Right hindlimb (tissue), 1 donor: ENCODE measurements at places on chromosomes 2 and 18.

GRCh38 chr2:96317584-96317997 lies 7.5 kb upstream of the ITPRIPL1 start:
- no peak for DNase-seq

GRCh38 chr2:235027558-235028214 lies 75.9 kb downstream of the SH3BP4 start:
- DNase-seq, result no peak

DNA sequence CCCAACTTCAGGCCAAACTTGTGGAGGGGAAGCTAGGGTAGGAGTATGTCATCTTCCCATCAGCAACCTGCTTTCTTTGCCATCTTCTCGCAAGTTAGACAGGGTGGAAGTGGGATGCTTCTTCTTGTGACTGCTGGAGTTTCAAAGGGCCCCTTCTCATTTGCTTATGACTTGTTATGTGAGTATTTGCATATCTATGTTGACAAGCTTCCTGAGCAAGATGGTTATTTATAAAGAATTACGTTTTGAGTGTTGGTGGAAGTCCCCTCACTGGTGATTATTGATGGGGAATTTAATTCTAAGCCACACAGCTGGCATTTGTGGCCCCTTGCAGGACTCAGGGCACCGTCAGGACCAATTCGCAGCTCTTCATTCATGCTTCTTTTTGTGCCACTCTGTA lies 791.0 kb downstream of the LRRTM4 start:
- DNase-seq, result no peak

DNA sequence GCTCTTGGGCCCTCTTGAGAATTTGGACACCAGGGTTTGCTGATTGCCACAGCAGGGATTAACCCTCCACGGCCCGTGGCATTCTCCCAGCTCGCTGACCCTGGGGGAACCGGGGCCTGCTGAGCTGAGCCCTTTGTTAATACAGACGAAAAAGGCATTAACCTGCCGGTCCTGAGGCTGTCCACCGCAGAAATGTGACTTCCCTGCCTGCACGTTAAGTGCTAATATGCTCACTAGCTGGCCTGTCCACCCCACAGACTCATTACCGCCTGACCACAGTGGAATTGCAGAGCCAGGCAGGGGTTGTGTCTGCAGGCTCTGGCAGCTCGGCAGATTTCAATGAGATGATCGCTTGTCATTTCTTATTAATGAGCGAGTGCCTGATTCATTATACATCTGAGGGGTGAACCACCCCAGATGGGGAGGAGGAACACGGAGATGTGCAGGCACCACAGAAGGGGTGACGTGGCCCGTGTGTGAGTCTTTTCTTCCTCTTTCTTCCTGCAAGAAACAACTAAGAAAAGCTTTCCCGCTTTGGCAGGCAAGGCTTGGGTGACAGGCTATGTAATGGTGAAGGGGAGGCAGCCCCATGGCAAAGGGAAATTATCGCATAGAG lies 126.0 kb downstream of the GLI2 start:
- peak; percentile 14 for DNase-seq

DNA sequence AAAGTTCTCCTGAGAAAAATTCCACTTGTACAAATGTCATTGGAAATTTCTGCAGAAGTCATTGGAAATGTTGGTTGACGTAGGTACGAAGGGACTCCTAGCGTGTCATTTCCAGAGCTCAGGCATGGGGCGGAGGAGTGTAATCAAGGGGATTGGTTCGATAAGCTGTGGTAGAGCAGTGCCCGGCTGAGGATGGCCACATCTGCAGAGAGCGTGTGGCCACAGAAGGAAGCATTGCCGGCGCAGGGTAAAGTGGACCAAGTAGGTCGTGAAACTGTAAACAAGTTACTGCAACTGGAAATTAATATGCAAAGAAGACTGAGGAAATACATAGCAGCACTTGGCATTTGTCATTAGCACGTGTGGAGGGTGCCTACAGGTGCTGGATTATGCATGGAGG lies 101.8 kb downstream of the DGKD start:
- DNase-seq, result no peak

- no peak for DNase-seq
Measured at GRCh38 chr18:8040021-8040420, 472.9 kb downstream of the PTPRM start.

- no peak for DNase-seq
Measured at GRCh38 chr18:6476880-6477279, 62.2 kb upstream of the L3MBTL4 start.

- DNase-seq, result no peak
Measured at GRCh38 chr2:176680916-176681516, 411.8 kb downstream of the MTX2 start.

GRCh38 chr2:128367601-128368359 lies 49.1 kb upstream of the HS6ST1 start:
- DNase-seq, result no peak

- DNase-seq, result no peak
Measured at GRCh38 chr2:176710657-176711186, 441.5 kb downstream of the MTX2 start.

DNA sequence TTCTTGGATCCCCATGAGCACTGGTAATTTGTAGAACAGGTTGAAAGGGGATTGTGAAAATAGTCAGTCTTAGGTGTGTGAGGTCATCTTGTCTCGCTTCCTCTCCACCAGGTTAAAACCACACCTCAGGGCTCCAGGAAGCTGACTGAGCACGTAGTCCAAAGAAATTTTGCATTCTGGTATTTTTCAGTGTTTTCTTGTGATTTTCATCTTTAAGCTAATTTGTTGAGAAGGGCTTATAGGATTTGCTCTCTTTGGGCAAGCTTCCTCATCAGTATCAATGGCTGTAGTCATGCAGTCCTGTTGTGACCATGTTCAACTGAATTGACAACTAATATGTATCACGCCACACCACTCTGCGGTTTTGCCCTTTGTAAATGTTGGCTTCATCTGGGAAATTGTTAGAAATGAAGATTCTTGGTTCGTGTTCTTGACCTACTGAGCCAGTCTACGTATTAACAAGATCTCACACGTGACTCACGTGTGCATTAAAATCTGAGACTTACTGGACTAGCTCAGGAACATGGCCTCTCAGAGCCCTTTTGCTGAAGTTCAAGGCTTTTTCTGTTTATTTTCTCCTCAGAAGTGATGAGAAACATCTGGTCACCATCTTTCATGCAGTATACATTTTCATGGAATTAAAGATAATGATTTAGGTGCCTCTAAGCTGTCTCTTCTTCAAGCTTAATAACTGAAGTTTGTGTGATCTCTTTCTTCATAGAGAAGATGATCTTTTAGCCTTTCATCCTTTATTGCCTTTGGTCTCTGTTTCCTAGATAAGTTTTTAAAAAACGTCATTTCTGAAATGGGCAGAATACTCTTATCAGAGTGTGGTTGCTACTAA lies 32.8 kb downstream of the FMNL2 start:
- DNase-seq, result no peak

DNA sequence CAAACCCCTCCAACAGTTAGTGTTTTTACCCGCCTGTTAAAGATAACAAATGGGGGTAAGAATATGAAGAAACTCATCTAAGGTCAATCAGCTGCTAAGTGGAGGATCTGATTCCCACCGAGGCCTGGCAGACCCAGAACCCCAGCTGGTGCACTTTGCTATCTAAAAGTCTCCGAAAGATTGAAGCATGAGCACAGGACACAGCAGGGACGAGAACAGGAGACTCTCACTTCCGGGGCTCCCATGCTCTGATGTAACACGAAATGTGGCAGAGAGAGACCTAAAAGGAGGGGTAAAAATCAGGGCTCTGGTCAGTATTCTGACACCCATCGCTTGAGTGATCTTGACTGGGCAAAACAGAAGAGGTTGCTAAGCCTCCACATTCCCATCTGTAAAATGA lies 119.7 kb downstream of the PDCL3 start:
- no peak for DNase-seq

- peak; percentile 55 for DNase-seq
Measured at GRCh38 chr2:196967116-196967515, 40.6 kb upstream of the PGAP1 start.

DNA sequence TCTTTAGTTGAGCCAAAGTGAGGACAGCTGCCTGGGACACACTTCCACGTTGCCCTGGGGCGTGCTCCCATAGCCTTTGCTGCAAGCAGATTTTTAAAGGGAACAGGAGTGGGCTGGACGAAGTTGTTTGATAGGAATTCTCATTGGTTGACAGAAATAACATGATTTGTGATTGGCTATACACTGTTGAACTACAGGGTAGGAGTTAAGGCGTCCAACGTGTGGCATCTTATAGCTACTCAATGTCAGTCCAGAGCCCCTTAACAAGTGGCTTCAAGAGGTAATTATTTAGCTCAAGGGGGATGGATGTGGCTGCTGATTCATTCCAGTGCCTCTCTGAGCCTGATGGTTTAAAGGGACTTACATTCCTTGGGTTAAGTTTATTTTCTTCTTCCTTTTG lies 65.5 kb downstream of the ACAA2 start:
- no peak for DNase-seq

DNA sequence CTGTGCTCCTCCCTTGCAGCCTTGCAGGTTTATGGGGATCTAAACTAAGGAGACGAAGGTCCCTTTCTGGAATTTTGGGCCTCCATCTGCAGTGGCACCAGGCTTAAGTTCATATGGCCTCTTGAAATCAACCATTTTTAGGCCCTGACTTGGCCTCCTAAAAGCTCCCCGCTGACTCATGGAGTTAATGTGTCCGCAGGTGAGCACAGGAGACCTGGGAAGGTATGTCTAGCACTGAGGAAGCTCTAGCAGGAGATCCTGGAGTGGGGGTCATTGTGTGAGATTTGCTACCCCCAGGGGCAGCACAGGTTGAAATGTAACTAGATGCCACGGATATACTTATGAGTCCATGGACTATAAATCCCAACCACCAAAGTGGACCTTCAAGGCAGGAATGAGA lies 95.9 kb upstream of the CELF4 start:
- no peak for DNase-seq

GRCh38 chr2:60819155-60819862 lies 62.1 kb upstream of the REL start:
- no peak for DNase-seq

DNA sequence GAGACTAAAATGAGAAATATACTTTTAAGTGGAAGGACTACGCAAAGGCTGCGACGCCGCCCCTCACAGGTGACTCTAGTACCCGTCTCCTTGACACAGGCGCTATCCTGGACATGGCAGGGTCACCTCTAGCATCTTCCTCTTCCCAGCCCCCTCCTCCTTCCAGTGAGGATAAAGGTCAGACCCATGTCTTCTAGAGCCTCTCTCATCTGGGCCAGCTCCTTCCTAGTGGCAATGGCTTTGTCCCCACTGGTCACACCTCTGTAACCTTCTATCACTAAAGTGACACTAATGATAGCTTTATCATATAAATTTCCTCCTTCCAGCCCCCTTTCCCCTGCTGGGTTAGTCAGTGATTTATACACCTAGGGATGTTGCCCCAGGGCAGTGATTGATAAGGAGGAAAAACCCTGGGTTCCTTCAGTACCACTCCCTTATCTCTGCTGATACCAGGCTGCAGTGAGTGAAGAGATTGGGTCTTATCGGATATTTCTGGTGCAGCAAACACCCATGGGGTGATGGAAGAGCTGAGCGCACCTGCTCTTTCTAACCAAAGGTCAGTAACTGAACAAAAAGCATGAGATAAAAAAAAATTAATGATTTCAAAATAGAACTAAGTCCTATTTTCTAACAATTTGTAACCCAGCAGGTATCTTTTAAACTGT lies 62.0 kb upstream of the FZD5 start:
- DNase-seq, result no peak

GRCh38 chr2:119958670-119959268 lies 54.1 kb upstream of the EPB41L5 start:
- no peak for DNase-seq

DNA sequence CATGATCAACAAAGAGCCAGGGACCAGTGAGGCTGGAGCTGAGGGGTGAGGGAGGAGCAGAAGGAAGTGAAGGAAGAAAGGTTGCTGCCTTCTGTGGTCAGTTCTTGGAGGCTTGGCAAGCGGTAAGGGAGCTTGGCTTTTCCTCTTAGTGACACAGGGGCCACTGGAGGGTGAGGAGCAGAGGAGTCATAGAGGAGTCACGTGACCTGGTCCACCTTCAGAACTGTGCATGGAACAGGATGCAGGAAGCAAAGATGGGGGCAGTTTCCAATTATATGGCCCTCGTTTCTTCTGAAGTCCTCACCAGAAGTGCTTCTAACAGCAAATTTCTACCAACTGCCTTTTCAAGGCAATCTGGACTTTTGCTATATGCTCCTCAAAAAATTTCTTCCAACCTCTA lies 326.9 kb upstream of the SMIM21 start:
- no peak for DNase-seq

DNA sequence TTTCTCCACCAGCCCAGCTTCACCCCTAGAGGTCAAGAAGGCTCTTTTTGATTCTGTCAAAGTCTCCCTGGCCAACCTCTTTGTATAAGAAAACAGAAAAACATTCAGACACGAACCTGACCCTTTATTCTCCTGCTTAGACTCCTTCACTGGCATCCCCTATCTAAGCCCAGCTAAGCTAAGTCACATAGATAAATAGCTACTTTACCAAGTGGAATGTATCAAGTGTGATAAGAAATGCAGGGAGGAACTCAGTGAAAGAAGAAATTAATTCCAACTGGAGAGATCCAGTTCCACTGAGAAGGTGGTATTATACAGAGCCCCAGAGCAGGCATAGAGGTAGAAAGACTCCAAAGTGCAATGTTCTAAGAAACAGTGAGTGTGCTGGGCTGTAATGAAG lies 489.5 kb downstream of the TNS1 start:
- no peak for DNase-seq

DNA sequence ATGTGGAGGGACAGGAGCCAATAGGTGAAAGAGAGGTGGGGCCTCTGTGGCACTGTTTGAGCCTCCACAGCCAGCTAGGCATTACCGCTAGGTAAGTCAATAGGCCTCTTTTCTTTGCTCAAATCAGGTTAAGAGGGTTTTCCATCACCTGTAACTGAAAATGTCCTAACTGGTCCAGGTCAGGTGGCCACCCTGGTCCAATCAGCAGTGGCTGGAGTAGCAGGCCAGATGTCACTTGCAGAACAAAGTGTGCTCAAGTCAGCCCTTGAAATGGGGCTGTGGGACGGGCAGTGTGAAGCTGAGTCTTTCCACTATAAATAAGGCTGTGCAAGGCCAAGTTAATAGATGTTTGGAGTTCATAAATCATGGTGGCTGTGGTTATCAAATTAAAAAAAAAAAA lies 20.9 kb downstream of the FBXO36 start:
- DNase-seq, result no peak

GRCh38 chr2:62362561-62362960 lies 143.4 kb downstream of the TMEM17 start:
- no peak for DNase-seq

GRCh38 chr2:64654063-64654811 lies 524 bp upstream of the SERTAD2 start:
- peak; percentile 87 for DNase-seq

DNA sequence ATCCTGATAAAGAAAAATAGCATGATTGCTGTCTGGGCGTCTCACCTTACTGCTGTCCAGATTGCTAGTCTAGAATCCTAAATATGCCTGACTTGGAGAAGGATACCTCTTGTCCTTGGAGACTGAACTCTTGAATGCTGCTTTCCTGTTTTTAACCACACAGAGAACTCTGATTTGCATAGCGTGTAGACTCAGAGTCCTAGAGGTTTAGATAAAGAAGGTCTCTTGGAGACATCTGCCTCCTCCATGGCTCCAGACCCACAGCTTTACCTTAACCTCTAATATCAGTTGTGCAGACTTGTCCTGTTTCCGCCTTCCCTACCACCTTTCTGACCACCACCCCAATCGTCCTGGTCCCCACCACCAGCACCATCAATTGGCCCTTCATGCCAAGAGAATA lies 292.6 kb upstream of the CYRIA start:
- no peak for DNase-seq
